ENCODE measurements at places on chromosomes 6 and 20.

DNA sequence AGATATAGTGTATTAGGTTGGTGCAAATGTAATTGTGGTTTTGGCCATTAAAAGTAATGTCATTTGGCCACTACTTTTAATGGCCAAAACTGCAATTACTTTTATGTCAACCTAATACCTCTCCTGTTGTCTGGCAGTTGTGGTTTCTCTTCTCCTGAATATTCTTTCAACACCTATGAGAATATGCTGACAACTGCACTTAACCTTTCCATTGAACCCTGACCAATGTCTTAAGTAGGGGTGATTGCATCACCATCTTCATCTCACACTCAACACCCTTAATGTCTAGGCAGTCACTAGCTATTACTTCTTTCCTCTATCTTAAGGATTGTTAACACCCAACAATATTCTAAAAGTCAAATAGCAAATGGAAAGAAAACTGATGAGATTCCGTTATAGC lies 200.5 kb upstream of the HSF2 start:
- DNase-seq = no peak

- DNase-seq = no peak
Measured at GRCh38 chr6:43386492-43386891, 17.0 kb upstream of the ZNF318 start.

- no peak for DNase-seq
Measured at GRCh38 chr6:120026791-120027190, 677.2 kb upstream of the MAN1A1 start.

DNA sequence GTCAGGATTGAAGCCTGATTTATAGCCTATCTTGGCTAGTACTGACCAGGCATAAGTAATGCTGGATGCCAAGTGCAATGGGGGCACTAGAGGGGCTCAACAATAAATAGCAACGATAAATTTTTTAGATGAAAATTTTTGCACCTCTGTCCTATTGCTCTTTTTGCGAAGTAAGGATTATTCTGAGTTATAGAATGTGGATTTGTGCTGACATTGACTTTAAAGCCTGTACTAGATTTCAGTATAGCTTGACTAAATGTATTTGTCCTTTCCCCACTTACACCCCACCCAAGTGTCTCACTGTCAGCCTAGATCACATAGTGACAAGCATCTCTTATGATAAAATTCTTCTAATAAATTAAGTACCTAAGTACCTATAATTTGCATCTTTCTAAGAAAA lies 757.0 kb downstream of the GRIK2 start:
- no peak for DNase-seq

- no peak for DNase-seq
Measured at GRCh38 chr6:130624046-130624445, 203.2 kb upstream of the SMLR1 start.

GRCh38 chr6:24513602-24514001 lies 18.8 kb downstream of the ALDH5A1 start:
- no peak for DNase-seq

DNA sequence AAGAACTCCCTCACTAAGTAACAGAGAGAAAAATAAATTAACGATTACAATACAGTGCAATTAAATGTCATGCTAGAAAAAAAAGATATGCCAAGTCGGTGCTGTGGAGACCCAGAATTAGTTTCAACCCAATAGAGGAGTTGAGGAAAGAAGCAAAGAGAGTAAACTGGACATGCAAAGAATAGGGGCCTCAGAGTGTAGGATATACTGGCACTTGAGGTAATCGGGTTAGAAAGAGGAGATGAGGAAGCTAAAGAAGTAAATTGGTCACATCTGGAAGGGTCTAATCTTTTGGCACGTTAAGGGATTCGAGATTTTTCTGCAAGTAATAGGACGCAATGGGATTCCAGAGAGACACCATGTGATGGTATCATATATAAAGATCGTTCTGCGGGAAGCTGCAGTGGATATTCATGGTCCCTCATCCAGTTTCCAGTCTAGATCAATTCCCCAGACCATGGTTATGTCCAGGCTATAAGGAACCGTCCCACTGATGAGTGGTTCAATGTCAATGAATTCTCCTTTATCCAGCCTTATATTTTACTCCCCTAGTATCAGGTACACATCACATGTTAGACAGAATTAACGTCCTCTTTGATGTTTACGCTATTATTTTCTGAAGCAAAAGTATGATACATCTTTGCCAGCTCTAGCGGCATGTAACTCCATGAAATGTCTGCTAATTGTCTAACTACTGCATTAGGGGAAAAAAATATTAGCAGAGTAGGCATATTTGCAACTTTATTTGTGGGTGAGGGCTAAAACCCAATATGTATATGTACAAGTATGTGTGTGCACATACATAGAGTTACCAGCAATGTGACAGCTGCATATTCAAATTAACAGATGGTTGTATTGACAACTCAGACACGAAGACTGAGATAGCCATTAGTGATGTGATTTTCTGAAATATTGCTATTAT lies 1.1 kb upstream of the TBC1D32 start:
- no peak for DNase-seq

DNA sequence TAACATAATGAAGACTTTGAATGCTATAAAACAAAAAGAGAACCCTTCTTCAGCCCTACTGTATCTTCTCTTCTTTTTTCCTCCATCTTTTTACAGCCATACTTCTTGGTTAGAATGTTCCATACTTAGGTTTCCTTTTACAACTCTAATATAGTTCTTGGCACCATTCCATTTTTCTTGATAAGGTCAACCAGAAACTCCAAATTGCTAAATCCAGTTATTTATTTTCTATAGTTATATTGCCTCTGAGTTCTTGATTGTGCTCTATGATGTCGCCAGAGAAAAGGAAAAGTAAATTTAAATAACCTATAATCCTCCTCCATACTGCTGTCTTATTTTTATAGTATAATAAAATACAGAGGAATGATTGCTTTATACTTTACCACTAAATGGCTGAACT lies 26.7 kb upstream of the COL10A1 start:
- no peak for DNase-seq

DNA sequence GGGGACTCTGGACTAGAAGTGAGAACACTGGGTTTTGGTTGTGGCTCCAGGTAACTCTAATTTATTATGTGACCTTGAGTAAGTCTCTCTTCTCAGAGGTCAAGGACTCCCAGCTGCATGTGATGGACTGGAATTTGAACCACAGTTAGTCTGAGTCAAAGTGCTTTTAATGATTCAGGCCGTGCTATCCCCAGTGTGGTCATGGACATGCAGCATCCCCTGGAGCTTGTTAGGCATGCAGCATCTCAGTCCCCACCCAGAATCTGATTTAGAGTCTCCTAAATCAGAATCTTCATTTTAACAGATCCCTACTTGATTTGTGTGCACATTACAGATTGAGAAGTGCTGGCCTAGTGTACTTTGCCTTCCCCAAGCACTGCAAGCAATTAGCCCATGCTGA lies 74.2 kb downstream of the TOX2 start:
- DNase-seq = no peak

GRCh38 chr20:3088031-3088430 lies 3.5 kb upstream of the AVP start:
- no peak for DNase-seq

DNA sequence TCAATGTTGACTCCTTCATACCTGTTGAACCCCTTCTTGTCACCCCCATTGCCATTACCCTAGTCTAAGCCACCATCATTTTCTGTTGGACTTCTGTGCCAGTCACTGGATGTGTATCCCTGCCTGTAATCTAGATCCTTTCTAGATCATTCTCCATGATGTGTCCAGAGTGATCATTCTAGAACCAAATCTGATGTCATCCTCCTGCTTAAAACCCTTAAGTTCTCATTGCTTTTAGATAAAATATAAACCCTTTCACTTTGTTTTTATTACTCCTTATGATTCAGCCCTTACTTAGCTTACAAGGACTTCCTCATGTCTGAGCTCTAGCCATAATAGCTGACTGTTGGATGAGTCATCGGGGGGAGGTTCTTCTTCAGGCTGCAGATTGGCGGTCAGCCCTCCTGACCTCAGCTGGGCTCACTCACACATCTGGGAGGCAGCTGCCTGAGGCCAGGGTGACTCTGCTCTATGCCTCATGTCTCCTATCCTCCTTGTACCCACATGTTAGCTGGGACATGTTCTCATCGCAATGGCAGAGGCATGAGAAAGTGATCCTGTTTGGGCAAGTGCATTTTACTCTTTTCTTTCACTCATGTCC lies 287.6 kb downstream of the ESR1 start:
- no peak for DNase-seq

- DNase-seq = no peak
Measured at GRCh38 chr6:193180-193579, 99.1 kb upstream of the DUSP22 start.

GRCh38 chr6:81237226-81237625 lies 515.3 kb downstream of the TENT5A start:
- no peak for DNase-seq

DNA sequence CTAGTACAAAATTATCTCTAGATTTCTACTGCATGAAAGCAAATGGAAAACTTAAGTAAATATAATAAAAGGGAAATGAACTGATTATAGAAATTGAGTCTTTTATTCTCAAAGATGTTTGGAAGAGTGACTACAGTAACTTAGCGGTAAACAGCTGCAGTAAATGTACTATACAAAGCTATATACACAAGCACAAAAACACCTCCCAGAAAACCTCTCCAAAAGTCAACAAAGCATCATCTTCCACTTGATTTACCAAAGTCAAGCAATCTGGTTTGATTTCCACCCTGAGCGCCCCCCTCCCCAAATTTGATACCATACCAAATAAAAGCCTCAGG lies 142.1 kb upstream of the SHLD1 start:
- no peak for DNase-seq

GRCh38 chr6:29800254-29800653 lies 27.4 kb upstream of the HLA-G start:
- DNase-seq = no peak

- DNase-seq = no peak
Measured at GRCh38 chr6:106501960-106502371, 127.3 kb downstream of the RTN4IP1 start.

GRCh38 chr6:135163440-135163738 lies 17.7 kb upstream of the MYB start:
- no peak for DNase-seq

DNA sequence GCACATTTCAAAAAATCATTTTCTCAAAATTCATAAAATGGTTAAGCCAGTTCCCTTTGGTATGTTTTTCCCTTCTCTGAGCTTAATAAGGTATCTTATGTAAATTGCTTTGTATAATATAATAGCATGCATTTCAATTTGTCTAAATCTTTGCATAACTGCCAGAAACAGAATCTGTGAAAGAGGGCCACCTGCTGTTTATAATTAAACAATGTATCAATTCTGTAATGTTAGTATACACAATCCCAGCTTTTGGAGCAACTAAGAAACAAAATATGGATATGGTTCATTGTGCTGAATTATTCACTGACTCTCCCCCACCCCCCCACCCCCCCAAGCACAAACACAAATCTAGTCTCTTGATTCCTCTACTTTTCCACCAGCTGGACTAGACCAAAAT lies 54.8 kb downstream of the GPX5 start:
- no peak for DNase-seq

DNA sequence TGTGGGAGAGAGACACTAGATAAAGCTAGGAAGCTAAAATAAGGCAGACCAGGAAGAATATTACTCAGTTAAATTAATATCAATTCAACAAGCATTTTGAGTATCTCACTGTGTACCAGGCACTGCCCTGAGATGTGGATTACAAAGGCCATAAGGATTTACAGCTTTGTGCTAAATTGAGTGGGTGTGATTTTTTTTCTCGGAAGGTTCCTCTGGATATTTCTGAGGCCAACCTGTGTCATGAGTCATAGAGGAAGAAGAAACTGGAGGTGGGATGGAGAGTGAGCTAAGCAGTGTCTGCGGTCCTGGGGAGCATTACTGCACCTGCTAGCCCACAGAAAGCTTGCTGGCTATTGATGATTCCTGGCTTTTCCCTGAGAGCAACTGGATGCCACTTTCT lies 135.2 kb downstream of the RFPL4B start:
- no peak for DNase-seq

DNA sequence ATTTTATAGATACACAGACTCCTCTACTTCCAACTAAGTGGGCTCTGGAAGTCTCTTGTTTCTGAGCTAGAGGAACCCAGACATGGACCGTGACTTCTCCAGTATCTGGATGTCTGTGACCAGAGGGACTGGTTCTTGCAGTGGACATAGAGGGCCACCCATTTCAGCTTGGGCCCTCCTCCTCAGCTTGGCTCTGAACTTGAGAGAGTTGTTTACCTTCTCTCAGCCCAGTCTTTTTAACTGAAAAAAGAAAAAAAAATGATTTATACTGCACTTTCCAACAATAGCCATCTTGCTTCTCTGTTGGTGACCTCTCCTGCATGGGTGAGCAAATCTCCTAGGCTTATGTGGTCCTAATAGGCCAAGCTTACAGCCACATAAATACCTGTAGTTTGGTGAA lies 60.3 kb upstream of the TMEM181 start:
- no peak for DNase-seq

DNA sequence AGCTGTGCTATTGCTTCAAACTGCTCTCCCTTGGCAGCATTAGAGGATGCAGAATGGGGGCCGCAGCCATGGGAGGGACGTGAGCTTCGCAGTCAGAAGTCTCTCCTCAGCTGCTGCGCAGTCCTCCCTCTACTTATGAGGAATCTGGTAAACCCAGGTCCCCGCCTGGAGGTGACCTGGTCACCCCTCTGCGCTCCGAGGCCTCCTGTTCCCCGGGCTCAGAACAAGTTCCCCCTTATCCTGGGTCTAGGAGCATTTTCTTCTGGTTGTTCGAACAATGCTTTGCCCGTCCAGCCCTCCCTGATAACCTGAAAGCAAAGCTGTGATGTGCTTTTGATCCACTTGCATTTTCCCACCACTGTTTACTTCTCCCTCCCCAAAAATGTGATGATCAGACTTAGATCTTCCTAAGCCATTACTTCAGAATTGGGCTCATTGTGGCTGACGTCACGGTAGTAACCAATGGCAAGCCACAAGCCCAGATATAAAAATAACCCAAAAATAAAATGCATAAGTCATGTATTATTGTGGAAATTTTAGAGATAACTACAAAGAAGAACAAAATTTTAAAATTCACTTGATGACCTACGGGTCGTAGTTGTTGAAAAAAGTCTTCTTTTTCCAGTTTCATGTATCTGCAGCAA lies 80.7 kb downstream of the SERAC1 start:
- DNase-seq = no peak

GRCh38 chr6:158039178-158039557 lies 57.5 kb downstream of the SYNJ2 start:
- DNase-seq = no peak

GRCh38 chr6:3664625-3665041 lies 86.9 kb downstream of the PXDC1 start:
- no peak for DNase-seq
